ENCODE measurements at places on chromosomes 1 and 21. TPM values are rescaled to one million over a fixed set of nuclear protein-coding genes. Genes with fewer than 3 reads are reported as not detected.

Gene IL10RB
- 55.6 TPM for total RNA-seq

Gene C8B
- not detected for total RNA-seq

Gene NPL
- 2.8 TPM for total RNA-seq

Gene RNU1-1
- under 0.01 TPM for total RNA-seq

Gene PRAMEF11
- not detected for total RNA-seq

Gene CRP
- total RNA-seq = not detected

Gene AGO3
- total RNA-seq = 17.9 TPM
